Body of pancreas (tissue), 4 donors: ENCODE measurements at places on chromosomes 12 and 14. TPM values are rescaled to one million over a fixed set of nuclear protein-coding genes. Genes with fewer than 3 reads are reported as not detected.
A peak's percentile ranks its signal among the peaks of the same experiment; 100 is the strongest.

DNA sequence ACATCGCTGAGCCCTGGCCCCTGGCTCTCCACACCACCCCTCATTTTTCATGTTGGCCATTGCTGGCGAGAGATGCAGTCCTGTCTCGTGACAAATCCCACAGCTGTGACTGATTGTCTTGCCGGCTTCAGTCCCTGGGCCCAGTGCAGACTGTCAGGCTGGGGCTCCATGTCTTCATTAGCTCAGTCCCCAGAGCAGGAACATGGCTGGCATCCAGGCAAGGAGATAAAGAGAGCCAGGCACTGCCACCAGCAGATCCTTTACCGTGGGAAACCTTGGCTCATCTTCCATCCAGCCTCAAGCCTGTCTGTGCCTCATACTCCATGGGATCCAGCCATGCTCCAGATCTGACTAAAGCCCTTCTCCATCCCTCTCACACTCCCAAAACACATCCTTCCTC is 284.7 kb upstream of the FKBP4 start:
- no peaks in the 10 kb centered on the region for H3K27me3 ChIP-seq
- no peak overlapping the region for H3K27ac ChIP-seq
- DNase-seq, result no peak
- H3K4me1 ChIP-seq, result no peaks in the 10 kb centered on the region
- no peaks in the 10 kb centered on the region for H3K36me3 ChIP-seq

RFX4 gene
- not detected for total RNA-seq

GRCh38 chr12:100164153-100164704 is 21.6 kb upstream of the BLTP3B start:
- no peak for DNase-seq
- H3K4me1 ChIP-seq, result peaks cover 12% of the 10 kb centered on the region
- no peak overlapping the region for H3K27ac ChIP-seq
- H3K36me3 ChIP-seq, result no peaks in the 10 kb centered on the region

DNA sequence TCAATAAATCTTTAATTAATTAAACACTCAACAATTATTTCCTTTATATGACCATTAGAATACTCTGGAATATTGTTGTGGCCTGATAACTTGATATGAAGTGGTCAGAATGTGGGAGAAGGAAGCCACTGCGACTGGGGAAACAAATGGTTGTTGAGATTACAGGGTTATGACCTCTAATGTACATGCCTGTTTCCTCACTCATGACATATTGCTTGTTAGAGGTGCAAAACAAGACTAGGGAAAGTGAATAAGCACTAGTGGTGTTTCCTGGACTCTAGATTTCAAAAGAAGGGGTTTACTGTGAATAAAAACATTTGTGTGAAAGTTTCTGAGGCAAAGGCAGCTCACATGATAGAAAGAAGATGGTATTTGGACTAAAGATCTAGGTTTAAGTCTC is 53.3 kb downstream of the STAB2 start:
- H3K36me3 ChIP-seq, result no peaks in the 10 kb centered on the region
- DNase-seq, result no peak
- no peaks in the 10 kb centered on the region for H3K27me3 ChIP-seq
- H3K4me1 ChIP-seq, result no peaks in the 10 kb centered on the region
- no peak overlapping the region for H3K27ac ChIP-seq

- H3K4me1 ChIP-seq, result peaks cover 10% of the 10 kb centered on the region
- H3K4me3 ChIP-seq, result no peak overlapping the region
- no peaks in the 10 kb centered on the region for H3K36me3 ChIP-seq
These were observed 48.7 kb upstream of the BCL11B start for GRCh38 chr14:99320621-99321235.

- no peaks in the 10 kb centered on the region for H3K27me3 ChIP-seq
- peak overlapping the region; percentile 45 for H3K4me3 ChIP-seq
- H3K36me3 ChIP-seq, result no peaks in the 10 kb centered on the region
- peaks cover 34% of the 10 kb centered on the region for H3K4me1 ChIP-seq
These were observed 932.3 kb downstream of the DIO2 start for GRCh38 chr14:79278798-79279644.

CFAP73 gene
- not detected for total RNA-seq

DNA sequence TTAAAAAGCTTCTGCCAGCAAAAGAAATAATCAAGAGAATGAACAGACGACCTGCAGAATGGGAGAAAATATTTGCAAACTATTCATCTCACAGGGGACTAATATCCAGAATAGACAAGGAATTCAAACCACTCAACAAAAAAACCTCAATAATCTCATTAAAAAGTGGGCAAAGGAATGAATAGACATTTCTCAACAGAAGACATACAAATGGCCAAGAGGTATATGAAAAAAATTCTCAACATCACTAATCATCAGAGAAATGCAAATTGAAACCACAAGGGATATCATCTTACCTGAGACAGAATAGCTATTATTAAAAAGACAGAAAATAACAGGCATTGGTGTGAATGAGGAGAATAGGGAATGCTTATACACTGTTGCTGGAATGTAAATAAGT is 270.0 kb downstream of the DACT1 start:
- no peak overlapping the region for H3K4me3 ChIP-seq
- H3K27me3 ChIP-seq, result no peaks in the 10 kb centered on the region
- no peaks in the 10 kb centered on the region for H3K36me3 ChIP-seq
- no peak for DNase-seq
- H3K4me1 ChIP-seq, result no peaks in the 10 kb centered on the region

DNA sequence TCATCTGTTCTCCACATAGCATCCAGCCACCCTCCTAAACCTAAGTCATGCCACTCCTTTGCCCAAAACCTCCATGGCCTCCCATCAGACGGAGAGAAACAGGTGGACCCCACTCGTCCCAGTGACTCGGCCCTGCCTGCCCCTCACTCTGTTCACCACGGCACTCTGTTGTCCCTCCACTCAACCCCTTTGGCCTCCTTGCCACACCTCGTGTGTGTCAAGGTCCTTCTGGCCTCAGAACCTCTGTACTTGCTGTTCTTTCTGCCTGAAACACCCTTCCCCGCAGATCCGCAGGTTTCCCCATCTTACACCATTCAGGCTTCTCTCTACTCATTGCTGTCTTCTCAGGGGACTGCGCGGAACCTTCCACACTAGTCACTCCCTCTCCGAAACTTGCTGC is 24.5 kb upstream of the ACTN1 start:
- no peak overlapping the region for H3K27ac ChIP-seq
- DNase-seq, result no peak
- no peak overlapping the region for H3K4me3 ChIP-seq
- no peaks in the 10 kb centered on the region for H3K36me3 ChIP-seq
- no peaks in the 10 kb centered on the region for H3K4me1 ChIP-seq

RAD9B gene
- total RNA-seq, result not detected

DNA sequence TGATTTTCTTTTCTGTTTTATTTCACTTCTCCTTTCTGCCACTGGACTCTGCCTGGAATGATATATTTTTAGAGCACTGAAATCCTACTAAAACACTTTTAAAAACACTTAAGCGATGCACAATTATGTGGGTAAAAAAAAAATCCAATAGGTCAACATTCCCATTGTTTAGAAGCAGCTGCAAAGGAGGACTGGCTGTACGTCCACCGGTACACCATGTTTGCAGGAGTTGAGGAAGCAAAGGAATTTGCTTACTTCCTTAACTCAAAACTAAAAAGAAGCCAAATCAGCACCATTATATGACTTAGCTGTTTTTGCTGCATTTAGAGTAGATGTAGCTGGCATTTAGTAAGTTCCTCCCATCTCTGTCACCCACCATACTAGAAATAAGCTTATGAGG is 186.8 kb upstream of the TMTC1 start:
- H3K27me3 ChIP-seq, result no peaks in the 10 kb centered on the region
- no peaks in the 10 kb centered on the region for H3K36me3 ChIP-seq
- no peak for DNase-seq
- H3K27ac ChIP-seq, result no peak overlapping the region
- no peaks in the 10 kb centered on the region for H3K4me1 ChIP-seq

PLA2G1B gene
- 11,984 TPM for total RNA-seq

LYZ gene
- 118 TPM for total RNA-seq
